Fibroblast of skin of scalp (primary cell): ENCODE measurements at places on chromosomes 4 and X.

DNA sequence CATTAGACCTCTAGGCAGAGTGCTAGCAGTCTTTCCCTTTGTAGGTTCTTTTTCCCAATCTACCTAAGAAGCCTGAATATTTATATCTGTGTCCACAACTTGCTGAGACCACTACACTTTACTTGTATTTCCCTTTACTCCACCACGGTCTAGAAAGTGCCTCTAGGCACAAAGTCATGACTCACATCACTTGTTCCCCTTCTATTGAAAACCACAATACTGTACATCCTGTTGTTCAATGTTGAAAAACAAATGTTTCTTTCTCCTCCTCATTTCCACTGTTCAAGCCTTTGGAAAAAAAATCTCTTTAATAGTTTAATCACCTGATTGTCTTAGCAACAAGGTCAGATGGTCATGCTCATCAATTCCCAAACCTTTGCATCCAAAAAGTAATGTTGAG, 326.7 kb downstream of the GUCY2F start:
- no peak for DNase-seq

DNA sequence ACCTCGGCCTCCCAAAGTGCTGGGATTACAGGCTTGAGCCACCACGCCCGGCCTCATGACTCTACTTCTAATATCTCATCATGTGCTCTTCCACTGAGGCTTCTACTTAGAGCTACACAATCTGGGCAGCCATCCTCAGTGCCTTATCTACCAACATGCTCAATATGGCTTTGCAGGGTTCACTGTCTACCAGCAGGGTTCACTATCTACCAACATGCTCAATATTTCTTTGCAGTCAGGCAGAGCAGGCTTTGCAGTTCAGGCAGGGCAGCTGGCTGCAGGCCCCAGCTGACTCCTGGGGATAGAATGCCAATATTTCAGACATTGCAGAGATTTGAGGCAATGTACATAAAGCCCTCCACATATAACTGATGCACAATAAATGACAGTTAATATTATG, 47.5 kb downstream of the PKD2 start:
- DNase-seq = peak; percentile 28

DNA sequence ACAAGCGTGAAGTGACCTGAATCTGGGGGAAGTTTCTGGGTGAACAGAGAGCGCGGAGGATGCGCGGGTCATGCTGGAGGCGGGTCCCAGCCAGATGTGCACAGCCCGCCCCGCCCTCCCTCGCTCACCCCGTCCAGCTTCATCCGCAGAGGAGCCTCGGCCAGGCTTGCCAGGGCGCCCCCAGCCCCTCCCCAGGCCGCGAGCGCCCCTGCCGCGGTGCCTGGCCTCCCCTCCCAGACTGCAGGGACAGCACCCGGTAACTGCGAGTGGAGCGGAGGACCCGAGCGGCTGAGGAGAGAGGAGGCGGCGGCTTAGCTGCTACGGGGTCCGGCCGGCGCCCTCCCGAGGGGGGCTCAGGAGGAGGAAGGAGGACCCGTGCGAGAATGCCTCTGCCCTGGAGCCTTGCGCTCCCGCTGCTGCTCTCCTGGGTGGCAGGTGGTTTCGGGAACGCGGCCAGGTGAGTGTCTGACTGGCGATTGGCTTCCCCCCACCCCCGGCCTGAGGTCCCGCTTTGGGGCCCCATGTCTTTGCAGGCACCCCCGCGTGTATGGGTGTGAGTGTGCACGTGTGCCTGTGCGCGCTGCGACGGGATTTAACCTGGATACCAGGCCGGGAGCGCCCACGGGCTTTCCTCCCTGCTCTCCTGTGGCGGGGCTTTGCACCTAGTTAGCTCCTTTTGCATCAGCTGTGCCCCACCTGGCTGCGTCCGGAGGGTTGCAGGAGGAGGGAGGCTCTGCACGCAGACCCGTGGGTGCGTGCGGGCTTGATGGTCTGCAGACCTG, at the start of gene EGFL6:
EGFL6 (plus strand) TSS at position 123 of the 782 bp plus-strand sequence; CDS start at position 384, 261 bp downstream.
- DNase-seq = no peak

DNA sequence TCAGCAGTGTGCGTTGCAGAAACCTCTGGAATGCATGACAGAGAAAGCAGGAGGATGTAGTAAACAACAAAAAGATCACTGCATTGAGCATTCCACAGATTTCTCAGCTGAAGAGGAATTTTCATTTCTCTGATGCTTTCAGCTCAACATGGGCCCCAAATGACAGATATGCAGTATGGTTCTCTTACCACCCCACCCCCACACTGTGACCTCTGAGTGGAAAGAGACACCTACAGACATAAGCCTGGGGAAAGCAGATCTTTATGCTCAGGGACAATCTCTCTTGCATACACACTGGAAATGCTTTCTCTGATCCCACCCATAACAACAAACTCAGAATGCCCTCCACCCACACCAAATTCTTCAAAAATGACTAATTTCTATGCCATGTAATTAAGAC, 983.7 kb upstream of the LCORL start:
- peak; percentile 12 for DNase-seq

GRCh38 chr4:1384675-1385372, 21.4 kb downstream of the NKX1-1 start:
- no peak for DNase-seq
